ENCODE measurements at places on chromosomes 4 and X. TPM values are rescaled to one million over a fixed set of nuclear protein-coding genes. Genes with fewer than 3 reads are reported as not detected.

DNA sequence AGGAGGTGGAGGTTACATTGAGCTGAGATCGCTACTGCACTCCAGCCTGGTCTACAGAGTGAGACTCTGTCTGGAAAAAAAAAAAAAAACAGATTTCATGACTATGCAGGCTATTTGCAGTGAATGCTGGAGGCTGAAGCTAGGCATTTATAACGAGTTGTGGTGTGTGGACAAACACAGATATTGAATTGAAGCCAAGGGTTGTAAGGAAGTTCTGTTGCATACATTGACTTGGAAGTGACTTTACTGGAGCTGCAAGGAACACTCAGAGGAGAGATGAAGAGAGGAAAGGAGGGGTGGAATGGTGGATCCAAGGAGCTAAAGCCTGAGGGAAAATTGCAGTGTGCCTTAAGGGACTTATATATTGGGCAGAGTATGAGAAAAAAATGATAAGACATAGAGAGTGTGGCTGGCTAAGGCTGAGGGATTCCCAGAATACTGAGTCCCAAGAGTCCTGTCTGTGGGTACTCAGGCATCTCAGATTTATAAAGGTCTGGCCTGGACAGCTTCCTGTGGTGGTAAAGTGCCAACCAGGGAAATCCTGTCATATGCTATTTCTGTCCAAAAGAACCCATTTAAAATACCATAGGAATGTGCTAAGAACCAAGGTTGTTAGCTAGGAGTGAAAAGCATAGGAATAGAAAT is 87.8 kb upstream of the GUCY1A1 start:
- DNase-seq, result no peak

EXOC1L gene
- total RNA-seq, result not detected

EIF4E gene
- 77.5 TPM for total RNA-seq

GRCh38 chr4:145423017-145423708 is 58.5 kb upstream of the SMAD1 start:
- no peak for DNase-seq

DNA sequence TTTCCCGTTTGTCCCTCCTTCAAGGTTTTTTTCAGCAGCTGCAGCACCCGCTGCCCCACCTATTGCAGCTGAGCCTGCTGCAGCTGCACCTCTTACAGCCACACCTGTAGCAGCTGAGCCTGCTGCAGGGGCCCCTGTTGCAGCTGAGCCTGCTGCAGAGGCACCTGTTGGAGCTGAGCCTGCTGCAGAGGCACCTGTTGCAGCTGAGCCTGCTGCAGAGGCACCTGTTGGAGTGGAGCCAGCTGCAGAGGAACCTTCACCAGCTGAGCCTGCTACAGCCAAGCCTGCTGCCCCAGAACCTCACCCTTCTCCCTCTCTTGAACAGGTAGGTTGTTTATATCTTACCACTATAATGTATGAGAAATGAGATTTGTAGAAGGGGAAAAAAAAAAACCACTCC is 4.5 kb downstream of the PRR27 start:
- no peak for DNase-seq

DNA sequence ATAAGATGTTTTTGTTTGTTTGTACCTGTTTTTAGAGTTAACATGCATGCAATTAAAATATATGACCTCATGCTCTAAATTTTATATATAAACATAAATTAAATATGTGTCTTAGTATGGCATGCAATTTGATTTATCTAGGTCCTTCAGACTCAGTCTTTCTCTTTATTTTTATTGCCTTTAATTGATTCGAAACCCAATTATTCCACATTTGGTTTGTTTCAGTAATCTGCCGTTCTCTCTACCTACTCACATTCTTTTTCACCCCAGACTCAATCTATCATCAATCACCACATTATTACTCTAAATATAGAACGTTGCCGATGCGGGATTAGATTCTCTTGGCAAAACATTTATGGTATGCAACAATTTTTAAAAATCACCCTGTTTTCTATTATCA is 1492.8 kb downstream of the RAPGEF2 start:
- no peak for DNase-seq

GABRB1 gene
- not detected for total RNA-seq

ADH1A gene
- not detected for total RNA-seq

ABCG2 gene
- 0.54 TPM for total RNA-seq

DNA sequence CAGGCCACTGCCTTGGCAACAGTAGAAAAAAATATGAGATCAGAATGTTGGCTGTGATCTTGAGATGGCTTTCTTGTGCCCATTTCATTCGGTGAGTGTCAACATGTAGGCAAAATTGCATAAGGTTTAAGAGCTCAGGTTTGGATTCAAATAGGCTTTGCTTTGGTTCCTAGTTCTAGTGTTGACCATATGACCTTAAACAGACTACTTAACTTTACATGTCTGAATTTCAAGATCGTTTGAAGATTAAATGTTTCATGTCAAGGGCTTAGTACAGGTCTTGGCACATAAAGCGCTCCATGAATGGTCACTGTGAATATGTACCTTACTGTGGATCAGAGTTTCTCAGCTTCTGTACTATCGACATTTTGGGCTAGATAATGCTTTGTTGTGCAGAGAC is 204.2 kb downstream of the MGST2 start:
- DNase-seq, result no peak

- peak; percentile 93 for DNase-seq
Observed at GRCh38 chr4:1748465-1748995, 27.2 kb downstream of the TACC3 start.
